Daoy (cell line): ENCODE measurements at places on chromosomes 6 and 20. TPM values are rescaled to one million over a fixed set of nuclear protein-coding genes. Genes with fewer than 3 reads are reported as not detected.

DEFB121 gene
- total RNA-seq = not detected in 2 replicates

ELOVL4 gene
- 2.5 and 4.2 TPM in 2 replicates for total RNA-seq

BTNL2 gene
- total RNA-seq = not detected in 2 replicates

CPNE5 gene
- total RNA-seq = 0.63 TPM in 1 of 2 replicates, not detected in the other

SNX5 gene
- total RNA-seq = 129 and 152 TPM in 2 replicates

PDE10A gene
- 6.7 and 6.8 TPM in 2 replicates for total RNA-seq

ELOVL2 gene
- total RNA-seq = 11.3 and 11.5 TPM in 2 replicates

INSM1 gene
- not detected in 2 replicates for total RNA-seq
